ENCODE measurements at places on chromosomes 7 and 10. TPM values are rescaled to one million over a fixed set of nuclear protein-coding genes. Genes with fewer than 3 reads are reported as not detected.

NEBL gene
- total RNA-seq, result not detected

DNA sequence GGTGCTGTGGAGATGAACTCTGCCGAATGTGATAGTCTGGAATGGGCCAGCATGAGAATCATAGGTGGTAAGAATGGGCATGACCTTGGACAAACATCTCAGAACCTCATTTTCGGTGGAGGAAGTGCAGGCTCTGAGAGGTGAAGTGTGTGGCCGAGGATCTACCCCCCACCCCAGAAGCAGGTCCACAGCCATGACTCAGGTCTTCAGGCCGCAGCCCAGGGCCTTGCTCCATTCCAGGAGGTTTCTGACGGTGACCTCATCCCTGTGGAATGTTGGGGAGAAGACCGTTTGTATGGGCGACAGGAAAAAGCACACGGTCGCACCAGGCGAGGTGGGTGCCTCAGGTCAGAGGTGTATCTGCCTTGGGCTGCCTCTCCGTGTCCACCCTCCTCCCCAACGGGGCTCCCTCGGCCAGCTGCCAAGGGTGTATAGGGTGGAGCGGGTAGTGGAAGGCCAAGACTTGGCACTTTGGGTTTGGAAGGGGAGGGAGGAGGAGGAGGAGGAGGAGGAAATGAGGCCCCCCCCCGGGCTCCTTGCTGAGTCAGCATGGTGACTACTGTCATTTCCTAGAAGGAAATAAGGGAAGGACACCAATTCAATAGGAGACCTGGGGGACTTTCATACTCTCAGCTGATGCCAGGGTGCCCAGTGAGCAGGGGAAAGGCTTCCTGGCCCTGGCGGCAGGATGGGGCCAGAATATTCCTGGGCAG, 168.0 kb upstream of the RHEB start:
- H3K27me3 ChIP-seq, result no peaks in the 10 kb centered on the region
- no peak overlapping the region for H3K4me3 ChIP-seq
- H3K4me1 ChIP-seq, result no peaks in the 10 kb centered on the region

TMEM140 gene
- 12.6 TPM for total RNA-seq

DNA sequence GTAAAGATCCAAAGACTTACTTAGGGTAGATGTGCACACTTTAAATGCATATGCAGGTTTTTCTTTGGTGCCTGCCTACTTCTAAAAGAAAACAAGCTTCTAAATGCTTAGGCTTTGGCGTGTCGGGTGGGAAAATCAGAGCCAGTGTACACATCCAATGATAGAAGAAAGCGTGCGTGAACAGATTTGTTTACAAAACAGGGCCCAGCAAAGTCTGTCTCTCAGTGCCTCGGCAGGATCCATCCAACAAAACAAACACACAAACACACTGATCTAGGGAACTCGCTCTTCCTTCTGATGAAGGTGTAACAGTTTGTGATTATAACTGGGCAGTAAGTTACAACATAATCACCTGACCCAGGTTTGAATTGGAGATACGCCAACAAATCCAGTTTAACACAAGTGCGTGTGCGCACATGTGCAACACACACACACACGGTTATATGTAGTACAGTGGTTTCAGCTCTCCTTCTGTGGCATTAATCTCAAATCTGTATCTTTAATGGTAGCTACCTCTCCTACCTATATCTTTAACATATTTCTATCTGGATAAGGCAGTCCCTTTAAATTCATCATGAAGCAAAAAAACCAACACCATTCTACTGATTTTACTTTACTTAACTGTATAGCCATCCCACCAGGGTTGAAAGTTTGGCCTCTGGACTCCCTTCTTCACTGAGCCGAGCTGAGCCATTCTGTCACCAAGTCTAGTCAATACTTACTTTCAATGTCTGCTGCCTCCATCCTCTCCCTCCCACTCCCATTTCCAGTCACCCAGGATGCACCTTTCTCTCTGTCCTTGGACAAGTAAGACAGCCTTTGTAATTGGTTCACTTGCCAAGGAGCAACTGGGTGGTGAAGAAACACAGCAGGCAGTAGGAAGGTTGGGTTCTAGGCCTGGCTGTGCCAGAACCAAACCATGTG, 184.4 kb upstream of the KLF14 start:
- peaks cover 92% of the 10 kb centered on the region for H3K4me1 ChIP-seq
- no peaks in the 10 kb centered on the region for H3K27me3 ChIP-seq
- DNase-seq, result no peak
- H3K27ac ChIP-seq, result peak overlapping the region; percentile 56
- H3K36me3 ChIP-seq, result peaks cover 59% of the 10 kb centered on the region

DNA sequence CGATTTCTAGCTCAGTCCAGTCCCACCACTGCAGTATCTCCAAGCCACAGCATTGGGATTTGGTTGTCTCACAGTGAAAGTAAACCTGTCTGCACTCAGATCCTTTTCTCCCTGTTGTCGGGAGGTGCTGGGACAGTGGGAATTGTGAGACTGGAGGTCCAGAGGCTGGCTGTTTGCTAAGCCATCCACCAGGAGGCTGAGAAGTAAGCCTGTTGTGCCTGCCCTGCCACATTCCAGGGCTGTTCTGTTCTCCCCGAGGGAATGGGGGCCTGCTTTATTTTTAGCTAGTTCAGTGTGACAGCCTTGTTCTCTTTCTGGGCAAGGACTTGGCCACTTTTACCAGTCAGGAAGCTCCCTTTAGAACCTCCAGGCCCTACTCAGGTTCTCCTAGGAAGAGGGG, 54.9 kb downstream of the HK1 start:
- peaks cover 72% of the 10 kb centered on the region for H3K4me1 ChIP-seq
- H3K36me3 ChIP-seq, result peaks cover 41% of the 10 kb centered on the region
- H3K27ac ChIP-seq, result no peak overlapping the region
- DNase-seq, result no peak
- H3K4me3 ChIP-seq, result no peak overlapping the region

OR2A1 gene
- total RNA-seq, result not detected

GRCh38 chr7:131014906-131015656, 281.1 kb upstream of the KLF14 start:
- H3K27me3 ChIP-seq, result no peaks in the 10 kb centered on the region
- peaks cover 39% of the 10 kb centered on the region for H3K4me1 ChIP-seq
- no peak overlapping the region for H3K4me3 ChIP-seq
